ENCODE measurements at places on chromosomes 5 and 9. TPM values are rescaled to one million over a fixed set of nuclear protein-coding genes. Genes with fewer than 3 reads are reported as not detected.

DNA sequence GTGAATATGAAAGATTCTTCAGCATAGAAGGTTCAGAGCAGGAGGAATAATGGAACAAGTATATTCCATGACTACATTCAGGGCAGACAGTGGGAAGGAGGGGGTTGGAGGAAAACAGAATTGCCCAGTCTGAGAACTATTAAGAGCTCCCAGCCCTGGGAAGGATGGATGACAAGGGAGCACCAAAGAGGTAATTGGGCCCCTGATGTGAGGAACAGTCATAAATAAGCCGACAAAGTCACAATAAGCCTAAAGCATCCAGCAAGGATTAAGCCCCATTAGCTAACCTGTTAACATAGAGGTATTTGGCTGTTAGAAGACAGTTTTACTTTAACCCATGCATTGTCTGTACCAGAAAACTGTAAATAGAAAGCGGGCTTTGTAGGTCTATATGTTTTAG lies 348.7 kb upstream of the SEMA6A start:
- no peak for DNase-seq

DNA sequence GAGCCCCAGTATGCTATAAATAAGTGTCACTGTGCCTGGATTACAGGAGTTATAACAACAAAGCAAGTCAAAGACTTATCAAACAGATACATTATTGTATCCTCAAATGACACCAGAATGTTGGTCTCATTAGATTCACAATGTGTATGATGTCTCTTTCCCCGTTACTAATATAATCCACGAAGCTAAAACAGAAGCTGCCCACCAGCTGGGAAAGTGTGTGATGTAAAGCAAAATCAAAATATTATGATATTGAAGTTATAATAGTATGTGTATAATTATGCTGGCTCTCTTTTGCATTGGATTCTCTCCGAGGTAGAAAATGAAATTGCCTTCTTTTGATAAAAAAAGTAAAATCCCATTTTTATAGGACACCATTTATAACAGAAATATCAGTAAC lies 127.3 kb upstream of the MAN2A1 start:
- no peak for DNase-seq

DNA sequence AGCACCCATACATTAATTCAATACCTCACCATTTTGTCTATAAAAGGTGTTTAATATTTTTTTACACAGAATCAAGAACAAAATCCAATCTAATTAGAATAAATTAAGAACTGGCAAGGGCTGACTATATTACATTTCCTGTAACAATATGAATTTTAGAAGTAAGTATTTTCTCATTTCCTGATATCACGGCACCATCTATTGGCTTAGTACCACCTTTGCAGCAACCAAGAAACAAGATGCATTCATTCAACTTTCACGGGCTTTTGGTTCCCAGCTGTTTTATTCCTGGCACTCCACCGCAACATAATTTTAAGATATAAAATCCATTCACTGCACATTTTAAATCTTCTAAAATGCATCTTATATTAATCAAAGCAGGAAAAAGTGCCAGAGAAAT lies 20.6 kb downstream of the PSMB7 start:
- DNase-seq, result no peak

GRCh38 chr5:54558362-54558761 lies 40.8 kb downstream of the SNX18 start:
- DNase-seq, result no peak

DNA sequence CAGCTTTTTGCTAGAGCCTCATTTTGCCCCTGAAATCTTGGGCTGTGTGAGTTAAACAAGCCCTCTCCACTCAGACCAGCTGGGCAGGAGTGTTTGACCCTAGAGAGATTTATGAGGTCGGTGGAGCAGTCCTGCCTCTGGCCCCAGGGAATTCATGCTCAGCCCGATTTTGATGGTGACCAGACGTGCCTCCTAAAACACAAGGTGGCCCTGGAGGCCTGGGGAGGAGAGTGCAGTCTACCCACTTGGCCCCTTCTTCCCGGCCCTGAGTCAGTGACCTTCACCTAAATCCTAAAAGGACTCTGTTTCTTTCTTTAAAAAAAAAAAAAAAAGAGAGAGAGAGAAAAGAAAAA lies 86.6 kb upstream of the SAP30L start:
- no peak for DNase-seq

- no peak for DNase-seq
These were observed 399.0 kb downstream of the CDH10 start for GRCh38 chr5:24245821-24246220.

DNA sequence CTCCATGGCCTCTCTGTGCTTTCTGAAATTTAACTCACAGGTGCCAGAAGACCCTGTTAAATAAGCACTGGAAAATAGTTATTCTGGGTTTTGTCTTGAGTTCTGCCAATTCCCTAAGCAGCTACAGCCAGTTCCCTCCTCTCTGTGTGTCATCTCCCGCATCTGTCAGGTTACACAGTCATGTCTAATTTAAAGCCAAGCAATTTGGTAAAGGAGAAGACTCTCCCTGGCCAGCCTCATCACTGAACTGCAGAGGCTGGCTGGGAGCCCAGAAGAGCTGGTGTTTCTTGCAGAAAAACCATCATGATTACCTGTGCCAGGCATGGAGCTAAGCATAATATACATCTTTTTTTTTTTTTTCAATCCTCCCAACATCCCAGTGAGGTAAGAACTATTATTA lies 141.3 kb upstream of the ZNF366 start:
- no peak for DNase-seq

- DNase-seq, result no peak
These were observed 128.2 kb downstream of the TMEM161B start for GRCh38 chr5:88140396-88140855.

DNA sequence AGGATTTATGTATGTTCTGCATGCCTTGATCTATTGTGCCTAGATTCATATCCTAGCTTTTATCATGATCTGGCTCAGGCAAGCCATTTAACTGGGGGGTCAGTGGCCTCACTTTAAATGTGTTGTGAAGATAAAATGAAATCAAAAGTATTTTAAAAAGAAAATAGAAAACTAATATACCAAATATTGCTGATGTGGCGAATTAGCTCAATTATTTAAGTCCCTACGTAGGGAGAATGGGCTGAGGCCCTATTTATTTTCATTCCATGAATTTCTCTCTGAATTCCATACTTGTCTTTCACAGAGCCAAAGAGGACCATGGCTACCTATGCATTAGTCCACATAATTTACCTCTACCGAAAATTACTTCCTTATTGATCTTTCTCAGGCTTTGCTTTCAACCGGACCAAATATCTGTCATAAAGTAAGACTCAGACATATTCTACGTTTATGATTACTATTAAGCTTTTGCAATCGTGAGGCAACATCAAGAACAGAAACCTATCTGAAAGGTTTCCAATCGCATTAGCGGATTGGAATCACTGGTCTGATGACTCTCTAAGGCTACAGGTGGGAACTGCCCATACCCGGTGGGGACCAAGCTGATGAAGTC lies 1.7 kb downstream of the MBLAC2 start:
- DNase-seq, result no peak

DNA sequence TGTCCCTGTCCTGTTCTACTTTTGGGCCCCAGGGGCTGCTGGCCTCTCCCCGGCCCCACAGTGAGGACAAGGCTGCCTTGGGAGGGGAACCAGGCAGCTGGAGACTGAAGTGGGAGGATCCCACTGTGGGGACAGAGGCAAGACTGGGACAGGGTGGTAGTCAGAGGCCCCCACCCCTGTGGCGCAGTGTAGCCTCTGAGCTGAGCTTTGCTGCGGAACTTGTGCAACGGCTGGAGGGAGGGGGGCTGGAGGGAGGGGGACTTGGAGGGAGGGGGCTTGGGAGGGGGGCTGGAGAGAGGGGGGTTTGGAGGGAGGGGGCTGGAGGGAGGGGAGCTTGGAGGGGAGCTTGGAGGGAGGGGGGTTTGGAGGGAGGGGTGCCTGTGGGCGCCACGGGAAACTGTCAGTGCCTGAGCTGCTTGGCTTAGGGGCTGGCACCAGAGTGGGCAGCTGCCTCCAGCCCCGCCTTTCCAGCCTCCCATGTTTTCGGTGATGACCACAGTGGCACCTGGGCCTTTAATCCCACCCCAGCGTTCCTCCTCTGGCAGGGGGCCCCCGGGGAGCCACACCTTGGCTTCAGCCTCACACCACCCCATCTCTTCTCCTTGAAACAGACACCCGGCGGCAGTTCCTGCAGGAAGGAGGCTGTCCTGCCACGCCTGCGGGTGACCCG lies 2.3 kb upstream of the FUT7 start:
- DNase-seq, result no peak

GRCh38 chr5:74382987-74383593 lies 257.4 kb downstream of the ENC1 start:
- DNase-seq, result no peak

The LRRC19 gene
- 0.29 TPM for total RNA-seq

The F2RL2 gene
- 0.29 TPM for total RNA-seq

The DAP gene
- 82.7 TPM for total RNA-seq

The NOXA1 gene
- 14.3 TPM for total RNA-seq

The SLC6A7 gene
- total RNA-seq, result 0.38 TPM

The ZNF462 gene
- 129 TPM for total RNA-seq

The NDFIP1 gene
- total RNA-seq, result 57.7 TPM

The GGTA1 gene
- total RNA-seq, result not detected

The PSMD5 gene
- 43.6 TPM for total RNA-seq

The PLAC8L1 gene
- total RNA-seq, result 0.95 TPM

The FSD1L gene
- 6.3 TPM for total RNA-seq
